Posterior cingulate gyrus (tissue), 11 donors: ENCODE measurements at places on chromosomes 16 and 17.
A peak's percentile ranks its signal among the peaks of the same experiment; 100 is the strongest.

DNA sequence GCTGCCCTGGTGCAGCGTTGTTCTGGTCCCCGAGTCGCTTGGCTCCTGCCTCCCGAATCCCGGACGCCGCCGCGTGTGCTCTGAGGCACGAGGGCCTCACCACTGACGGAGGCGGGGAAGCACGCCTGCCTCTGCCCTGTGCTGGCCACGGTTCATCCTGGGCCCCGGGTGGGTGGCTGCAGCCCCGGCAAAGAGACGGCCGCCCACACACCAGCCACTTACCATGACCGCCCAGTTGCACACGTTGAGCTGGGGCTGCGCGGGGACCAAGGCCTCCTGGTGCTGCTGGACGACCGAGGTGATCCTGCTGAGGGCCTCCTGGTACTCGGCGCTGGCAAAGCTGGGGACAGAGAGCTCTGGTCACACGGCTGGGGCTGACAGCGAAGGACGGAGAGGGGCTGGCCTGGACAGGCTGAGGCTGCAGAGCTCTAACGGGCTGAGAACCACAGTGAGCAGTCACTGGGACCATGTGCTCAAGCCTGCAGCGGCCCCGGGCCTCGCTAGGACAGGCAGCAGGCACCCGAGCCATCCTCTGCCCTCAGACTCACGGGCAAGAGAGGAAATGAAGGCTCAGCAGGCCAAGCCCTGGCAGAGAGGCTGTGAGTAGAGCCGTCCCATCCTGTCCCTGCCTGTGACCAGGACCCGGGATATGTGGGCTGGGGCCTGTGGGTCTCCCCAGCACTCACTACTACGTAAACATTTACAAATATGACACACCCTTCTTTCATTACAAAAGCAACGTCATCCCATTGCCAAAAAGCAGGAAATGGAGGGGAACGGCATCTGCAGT lies 6.3 kb upstream of the APRT start:
- DNase-seq = no peak

DNA sequence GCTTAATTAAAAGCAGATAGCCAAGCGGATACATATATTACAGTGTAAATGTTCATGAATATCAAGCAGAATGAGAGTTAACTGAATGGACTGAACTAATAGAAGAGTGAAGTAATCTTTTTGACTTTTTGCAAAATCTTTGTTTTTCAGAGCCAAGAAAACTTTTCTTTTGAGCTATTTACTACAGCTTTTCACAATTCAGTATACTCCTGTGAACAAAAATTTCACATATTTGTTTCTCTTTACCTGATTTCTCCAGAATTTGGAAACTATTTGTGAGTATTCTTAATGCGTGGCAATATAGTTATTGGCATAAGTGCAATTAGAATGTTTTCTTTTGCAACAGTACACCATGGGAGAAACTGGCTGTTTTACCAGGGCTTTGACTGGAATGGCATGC lies 9.1 kb upstream of the DUXB start:
- DNase-seq = no peak

- no peak for DNase-seq
Observed at GRCh38 chr17:8865811-8866210, 1.7 kb downstream of the PIK3R6 start.

- no peak for DNase-seq
Observed at GRCh38 chr17:77927777-77928518, 30.6 kb upstream of the TNRC6C start.

DNA sequence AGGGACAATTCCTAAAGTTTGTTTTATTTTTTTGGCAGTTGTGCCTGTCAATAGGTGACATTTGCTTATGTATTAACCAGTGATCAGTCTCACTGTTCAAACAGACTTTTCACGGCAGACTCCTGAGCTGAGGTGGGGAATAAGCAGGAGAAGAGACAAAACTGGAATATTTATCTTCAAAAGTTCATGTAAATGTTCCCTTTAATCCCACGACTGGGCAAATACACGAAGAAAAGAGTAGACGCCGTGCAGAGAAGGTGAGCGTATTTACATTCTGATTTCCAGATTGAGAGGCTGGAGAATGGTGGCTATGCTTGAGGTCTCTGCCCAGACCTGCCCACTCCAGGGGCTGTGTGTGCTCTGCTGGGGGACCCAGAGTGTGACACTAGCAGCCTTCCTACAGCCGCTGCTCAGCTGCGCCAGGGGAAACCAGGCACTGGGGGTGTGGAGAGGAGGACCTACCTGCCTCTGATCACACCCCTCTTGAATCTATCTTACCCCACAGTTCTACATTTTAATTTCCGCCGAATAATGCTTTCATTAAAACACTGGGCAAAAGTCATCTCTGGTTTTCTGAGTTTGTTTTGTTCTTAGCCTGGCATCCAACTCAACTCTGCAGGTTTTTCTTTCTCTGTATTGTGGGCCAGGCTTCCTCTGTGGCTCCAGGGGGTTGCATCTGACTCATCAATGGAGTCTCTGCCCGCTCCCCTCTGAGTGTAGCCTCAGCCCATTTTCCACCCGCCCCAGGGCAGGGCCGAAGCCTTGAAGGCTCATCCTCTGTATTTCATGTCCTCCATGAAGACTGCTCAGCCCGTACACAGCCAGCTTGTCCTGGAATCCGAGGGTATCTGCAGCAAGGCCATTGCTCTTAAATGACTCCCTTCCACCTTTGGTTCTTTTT lies 237.1 kb downstream of the NTN1 start:
- DNase-seq = no peak

- peak; percentile 83 for DNase-seq
Observed at GRCh38 chr17:41976142-41976768, 9.7 kb downstream of the CNP start.

GRCh38 chr16:4487955-4488498 lies 11.8 kb downstream of the HMOX2 start:
- DNase-seq = no peak

DNA sequence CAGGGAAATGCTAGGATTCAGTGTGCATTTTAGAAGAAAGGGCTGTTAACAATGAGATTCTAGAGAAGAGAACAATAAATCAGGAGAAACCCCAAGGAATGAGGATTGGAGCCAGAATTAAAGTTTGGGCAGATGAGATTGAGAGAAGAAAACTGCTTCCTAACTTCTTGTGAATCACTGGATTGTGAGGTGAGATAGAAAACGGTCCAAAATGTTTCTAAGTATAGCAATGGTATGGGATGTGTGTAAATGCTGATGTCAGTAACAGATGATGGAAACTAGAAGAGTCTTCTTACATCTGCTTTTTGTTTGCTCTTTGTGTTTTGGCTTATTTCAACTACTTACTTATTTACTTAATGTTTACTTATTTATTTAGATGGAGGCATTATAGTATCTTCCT lies 123.0 kb downstream of the KCNJ2 start:
- DNase-seq = no peak

GRCh38 chr17:58232707-58233156 lies 5.7 kb upstream of the LPO start:
- no peak for DNase-seq

DNA sequence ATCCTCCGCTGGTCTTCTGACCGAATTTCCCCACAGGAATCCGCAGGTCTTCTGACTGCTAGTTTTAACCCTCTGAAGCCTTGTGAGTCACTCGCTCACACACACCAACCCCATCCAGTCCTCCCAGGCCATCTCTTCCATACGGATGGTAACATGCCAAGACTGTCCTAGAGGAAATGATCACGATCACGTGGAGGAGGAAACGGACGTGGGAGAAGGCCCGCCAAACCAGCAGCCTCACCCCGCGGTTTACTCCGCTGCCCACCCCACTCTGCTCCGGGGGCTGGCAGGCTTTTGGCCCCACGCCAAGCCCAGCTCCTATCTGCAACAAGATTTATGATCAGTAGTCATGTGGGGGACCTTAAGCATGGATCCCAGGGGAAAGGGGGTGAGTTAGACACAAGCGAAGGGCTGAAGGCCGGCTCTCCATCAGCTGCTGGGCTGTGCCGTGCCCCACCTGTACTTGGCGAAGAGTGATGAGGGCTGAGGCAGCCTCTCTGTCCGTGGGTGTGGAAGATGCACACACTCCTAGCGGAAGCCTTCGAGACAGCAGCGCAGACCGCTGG lies 1.5 kb upstream of the FAAP100 start:
- peak; percentile 86 for DNase-seq

- DNase-seq = no peak
Observed at GRCh38 chr17:61002316-61002736, 324.7 kb downstream of the BCAS3 start.

DNA sequence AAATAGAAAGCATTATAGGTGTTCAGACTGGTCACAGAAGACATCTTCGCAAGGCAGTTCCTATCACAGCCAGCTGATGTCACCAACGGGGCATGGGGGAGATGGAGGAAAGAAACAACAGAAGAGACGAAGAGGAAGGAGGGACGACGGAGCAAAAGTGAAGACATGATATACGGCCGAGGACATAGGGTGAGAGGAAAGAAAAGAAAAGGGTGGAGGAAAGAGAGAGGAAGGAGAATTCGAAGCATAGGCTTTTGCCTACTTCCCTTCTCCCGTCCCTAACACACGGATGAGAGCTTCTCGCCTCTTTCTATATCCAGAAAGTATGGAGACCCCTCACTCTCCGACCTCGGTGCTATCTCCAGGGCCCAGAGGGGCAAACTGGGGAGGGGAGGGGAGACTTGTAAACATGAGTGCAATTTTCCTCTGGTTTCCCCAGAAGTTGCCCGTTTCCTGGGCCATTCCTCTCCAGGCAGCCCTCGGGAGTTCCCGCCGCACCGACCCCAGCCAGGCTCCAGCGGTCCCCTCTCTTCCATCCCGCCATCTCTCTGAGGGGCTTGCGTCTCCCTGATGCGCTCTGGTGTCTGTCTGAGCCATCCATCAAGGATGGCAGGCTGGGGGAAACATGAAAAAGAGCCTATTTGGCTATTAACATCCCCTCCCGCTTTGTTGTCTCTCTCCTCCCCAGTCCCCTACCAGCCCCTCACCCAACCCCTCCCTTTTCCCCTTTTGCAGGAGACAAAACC lies 26.0 kb downstream of the COPZ2 start:
- no peak for DNase-seq

GRCh38 chr16:27374804-27375425 lies 27.1 kb upstream of the IL21R start:
- peak; percentile 50 for DNase-seq

DNA sequence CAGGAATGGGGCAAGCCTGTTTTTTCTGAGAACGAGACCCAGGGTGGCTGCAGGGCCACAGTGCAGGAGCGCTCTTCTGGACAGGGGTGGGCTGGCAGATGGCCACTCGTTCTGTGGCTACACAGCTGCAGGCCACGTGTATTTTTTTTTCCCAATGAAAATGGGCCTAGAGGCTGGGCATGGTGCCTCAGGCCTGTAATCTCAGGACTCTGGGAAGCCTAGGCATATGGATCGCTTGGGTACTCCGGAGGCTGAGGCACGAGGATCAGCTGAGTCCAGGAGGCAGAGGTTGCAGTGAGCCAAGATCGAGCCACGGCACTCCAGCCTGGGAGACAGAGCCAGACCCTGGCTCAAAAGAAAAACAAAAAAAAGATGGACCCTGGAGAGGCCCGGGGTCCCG lies 6.8 kb downstream of the UNKL start:
- DNase-seq = no peak

DNA sequence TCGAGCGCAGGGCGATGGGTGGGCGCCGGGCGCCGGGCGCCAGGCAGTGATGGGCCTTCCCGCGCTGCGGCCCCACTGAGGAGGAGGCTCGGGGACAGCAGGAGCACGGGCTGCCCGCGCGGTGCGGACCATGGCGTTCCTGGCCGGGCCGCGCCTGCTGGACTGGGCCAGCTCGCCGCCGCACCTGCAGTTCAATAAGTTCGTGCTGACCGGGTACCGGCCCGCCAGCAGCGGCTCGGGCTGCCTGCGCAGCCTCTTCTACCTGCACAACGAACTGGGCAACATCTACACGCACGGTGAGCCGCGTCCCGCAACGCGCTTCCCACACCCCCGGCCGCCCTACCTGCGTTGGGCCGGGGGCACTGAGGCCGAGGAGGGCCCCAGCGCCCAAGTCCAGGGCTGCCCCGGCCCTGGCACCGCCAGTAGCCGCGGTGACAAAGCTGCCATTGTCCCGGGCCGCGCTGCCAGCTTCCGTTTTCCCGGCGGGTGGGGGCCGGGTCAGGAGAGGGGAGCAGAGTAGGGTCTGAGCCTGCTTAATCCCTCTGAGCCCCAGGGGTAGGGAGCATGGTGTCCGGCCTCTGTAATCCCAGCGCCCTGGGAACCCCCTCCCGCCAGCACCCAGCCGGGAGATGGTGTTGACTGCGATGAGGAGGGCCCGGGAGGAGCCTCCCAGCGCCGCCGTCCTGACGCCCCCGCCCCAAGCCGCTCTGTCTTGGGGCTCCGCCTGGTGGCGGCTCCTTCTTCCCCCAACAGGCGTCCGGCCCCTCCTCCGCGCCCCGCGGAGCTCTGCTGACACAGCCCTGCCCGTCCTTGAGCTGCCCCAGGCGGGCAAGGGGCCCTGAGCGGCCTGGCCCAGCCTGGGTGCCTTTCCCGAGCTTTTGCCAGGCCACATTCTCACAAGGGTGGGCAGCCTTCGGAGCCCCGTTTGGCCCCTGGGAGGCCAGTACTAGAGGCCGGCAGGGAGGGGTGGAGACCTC lies 685 bp downstream of the PAQR4 start:
- DNase-seq = peak; percentile 66

DNA sequence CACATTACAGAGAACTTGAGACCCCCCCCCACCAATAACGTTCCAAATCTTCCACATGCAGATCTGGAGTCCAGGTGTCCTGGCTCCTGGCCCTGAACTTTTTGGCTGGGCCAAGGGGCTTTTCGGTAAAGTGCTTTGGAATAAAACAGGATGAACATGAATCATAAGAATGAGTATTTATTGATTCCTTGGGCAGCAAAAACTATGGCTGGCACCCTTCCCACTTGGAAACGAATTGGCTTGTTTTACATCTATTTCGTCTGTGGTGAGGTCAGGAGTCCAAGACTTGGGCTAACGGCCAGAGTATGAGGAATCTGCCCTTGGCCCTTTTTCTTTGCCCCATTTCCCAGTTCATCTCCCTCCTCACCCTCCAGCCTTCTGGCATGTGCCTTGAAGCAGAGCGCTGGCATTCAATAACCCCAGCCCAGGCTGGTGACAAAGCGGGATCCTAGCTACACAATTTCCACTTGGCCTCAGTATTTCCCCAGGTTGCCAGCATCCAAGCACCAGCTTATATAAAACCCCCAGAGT lies 4.1 kb upstream of the UBTF start:
- no peak for DNase-seq

DNA sequence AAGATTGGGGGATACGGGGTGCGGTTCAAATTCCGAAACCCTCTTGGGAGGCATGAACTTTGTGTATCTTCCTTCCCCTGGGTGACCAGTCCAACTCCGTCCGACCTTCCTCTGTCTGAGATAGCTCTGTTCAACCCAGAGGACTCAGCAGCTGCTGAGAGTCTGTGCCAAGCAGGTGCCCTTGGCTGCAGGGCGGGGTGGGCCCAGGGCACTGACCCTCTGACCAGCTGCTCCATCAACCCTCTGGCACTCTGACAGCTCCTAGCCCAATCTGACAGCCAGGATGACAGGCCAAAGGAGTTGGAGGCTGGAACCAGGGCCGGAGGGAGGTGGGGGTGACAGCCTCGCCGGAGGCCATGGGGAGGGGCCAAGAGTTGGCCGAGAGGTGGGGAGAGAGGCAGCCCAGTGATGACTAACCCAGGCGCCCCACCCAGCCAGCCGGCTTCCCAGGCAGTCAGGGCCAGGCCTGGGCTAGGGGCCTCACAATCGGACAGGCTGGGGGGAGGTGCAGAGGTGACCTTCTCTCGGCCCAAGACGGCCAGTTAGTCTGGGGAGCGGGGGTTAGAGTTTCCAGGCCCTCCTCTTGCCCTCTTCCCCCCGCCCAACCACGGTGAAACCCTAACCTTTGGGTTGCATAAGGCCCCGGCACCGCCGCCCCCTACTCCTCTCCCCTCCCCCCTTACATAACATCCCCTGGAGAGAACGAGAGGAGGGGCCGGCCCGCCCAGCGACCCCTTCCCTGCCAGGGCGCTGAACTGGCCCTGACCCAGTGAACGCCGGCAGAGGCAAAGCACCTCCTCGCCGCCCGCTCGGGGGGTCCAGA lies 5.0 kb upstream of the TLCD2 start:
- no peak for DNase-seq
